ENCODE measurements at places on chromosomes 7 and 10.

- no peak for DNase-seq
Observed at GRCh38 chr10:91564026-91564425, 68.8 kb downstream of the PPP1R3C start.

GRCh38 chr10:22605168-22605567 is 109.2 kb downstream of the PIP4K2A start:
- DNase-seq: no peak

- no peak for DNase-seq
Observed at GRCh38 chr7:27516421-27516820, 146.3 kb downstream of the HIBADH start.

- DNase-seq: no peak
Observed at GRCh38 chr10:92305133-92306072, 14.4 kb downstream of the MARCHF5 start.

GRCh38 chr10:21379143-21379542 is 146.3 kb downstream of the SKIDA1 start:
- no peak for DNase-seq

- DNase-seq: no peak
Observed at GRCh38 chr7:114051871-114052331, 133.1 kb upstream of the PPP1R3A start.

- DNase-seq: no peak
Observed at GRCh38 chr10:119734396-119735332, 8.8 kb downstream of the INPP5F start.

Measured in stimulated activated CD4-positive, alpha-beta T cell treated with anti-CD3 and anti-CD28 coated beads, Interleukin-4, amount 100 ng/mL, for 4 hours (primary cell).